Kasumi-1 (cell line): ENCODE measurements at places on chromosomes 3 and 15.

DNA sequence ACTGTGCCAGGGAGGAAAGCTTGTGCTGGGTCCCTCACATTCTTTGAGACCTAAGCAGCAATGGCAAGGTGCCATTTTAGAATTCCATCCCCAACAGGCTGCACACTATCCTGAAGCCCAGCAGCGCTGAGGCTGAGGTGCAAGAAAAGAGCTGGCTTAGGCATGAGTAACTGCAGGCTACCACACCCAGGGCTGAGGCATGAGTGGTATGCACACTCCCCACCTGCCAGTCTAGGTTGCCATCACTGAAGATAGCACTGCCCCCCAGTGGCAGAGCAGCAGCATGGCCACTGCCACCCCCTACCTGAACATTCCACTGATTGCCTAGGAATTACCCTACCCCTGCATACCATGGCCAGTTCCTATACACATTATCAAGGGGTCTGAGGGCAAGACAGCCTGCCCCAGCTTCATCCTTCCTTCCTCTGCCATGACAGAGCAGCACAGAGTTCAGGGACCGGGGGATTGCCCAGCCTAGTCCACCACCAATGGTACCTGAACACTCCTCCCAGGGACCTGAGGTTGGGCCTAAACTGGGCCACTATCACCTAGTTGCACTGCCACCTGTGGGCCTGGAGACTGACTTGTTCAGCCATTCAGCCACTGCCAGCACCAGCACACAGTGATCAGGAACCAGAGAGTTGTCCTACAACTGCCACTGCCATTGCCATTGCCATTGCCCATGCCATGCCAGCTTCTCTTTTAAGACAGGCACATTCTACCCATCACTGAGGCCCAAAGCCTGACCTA, 129.8 kb downstream of the SATB1 start:
- peak; percentile 23 for DNase-seq

GRCh38 chr15:56948764-56949101, 30.3 kb downstream of the TCF12 start:
- no peak for DNase-seq

- no peak for DNase-seq
Observed at GRCh38 chr3:121719423-121719822, 30.1 kb downstream of the GOLGB1 start.

GRCh38 chr3:119990888-119991287, 103.4 kb downstream of the GSK3B start:
- DNase-seq: no peak
